ENCODE measurements at places on chromosomes 5 and 9.

DNA sequence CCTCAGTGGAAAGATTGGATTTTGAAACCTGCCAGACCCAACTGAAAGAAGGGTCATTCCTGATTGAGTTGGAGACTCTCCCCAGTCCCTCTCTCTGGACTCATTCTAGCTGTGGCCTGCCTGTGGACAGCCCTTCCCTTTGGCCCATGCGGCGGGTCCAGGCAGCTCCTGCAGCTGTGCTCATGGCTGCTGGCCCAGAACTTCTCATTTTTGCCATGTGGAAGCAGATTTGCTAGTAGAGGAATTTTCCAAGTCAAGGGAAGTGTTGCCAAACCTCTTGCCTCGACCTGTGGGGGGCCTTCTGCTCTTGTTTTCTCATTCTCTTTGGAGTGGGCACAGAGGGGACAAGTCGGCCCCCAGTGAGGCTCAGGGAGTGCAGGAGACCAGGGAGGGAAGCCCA is 89.2 kb downstream of the ANKRD33B start:
- no peak for DNase-seq

DNA sequence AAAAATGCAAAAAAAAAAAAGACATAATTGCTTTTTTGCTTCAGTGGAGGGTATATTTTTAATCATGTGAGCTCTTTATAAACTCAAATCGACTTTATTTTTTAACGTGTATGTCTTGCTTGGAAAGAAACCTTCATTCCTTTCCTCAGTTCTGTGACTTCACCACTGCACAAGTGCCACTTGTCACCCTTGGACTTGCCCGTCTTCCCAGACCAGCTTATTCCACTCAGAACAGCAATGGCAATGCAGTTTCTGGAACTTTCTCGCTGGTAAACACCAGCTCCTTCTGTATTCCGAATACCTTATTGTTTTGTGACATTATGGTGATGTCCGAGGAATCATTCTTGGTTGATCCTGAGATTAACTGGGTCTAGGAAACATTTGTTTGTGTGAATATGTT is 440.5 kb upstream of the ADAMTS16 start:
- no peak for DNase-seq

DNA sequence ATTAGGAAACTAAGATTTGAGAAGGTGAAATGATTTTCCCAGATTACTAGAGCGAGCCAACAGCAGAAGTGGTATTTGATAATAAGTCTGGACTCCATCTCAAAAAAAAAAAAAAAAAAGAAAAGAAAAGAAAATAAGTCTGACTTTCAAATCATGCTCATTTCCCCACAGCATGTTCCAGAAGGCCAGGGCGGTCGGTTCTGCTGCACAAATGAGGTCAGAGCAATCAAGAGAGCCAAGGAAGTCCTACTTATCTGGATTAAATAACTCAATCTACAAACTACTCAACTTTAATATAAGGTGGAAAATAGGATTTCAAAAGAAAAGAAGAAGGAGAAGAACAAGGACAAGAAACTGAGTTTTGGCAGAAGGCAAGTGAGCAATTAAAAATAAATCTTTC is 130.4 kb upstream of the RASA1 start:
- DNase-seq: no peak

DNA sequence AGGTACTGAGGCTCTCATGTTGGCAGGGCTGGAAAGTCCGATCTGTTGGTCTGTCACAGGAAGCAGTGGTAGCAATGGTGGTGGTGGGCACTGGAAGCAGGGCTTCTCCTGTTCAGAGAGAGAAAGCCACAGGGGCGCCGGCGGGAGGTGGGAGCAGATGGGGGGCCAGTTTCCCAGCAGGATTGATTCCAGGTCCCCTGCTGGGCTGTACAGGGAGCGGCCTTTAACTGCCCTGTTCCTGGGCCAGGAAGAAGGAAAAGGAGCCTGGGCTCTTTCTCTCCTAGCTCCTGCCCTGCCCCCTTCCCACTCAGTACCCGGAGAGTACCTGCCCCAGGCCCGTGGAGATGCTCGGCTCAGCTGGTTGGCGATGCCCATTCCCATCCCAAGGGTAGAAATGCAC is 2.6 kb upstream of the DAB2IP start:
- no peak for DNase-seq

GRCh38 chr5:132591145-132591544 is 34.4 kb downstream of the RAD50 start:
- DNase-seq: no peak

- no peak for DNase-seq
These were observed 45.8 kb downstream of the THOC3 start for GRCh38 chr5:175922192-175922885.

DNA sequence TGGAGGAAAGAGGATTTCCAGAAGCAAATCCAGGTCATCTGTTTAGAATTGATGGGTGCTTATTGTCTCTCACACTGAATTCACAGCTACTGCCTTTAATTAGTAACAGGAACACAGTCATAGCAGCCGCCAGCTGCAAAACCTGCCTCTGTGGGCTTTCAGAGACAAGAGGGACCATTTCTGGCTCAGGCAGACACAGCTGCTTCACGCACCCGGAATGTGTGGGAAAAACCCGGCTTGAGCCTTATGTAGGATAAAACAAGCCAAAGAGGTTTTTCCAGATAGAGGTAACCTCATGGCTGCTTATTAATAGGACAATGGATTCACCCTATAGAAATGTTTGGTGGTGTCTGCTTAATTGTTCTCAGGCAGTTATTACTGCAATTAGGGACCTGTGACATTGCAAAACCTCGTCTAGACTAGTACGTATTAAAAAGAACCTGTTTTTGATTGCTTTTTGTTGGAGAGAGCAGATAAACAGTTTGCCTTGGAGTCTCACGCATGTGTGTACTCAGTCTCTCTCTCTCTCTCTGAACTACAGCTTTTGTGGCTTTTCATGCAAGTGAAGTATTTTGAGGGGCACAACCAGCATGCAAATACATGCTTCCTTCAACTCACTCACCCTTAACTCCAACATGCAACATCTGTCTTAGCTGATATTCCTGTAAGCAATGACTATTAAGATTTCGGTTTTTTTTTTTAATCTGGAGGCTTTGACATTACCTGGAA is 302.7 kb downstream of the PLK2 start:
- no peak for DNase-seq

GRCh38 chr9:752681-753200 is 88.8 kb upstream of the DMRT1 start:
- no peak for DNase-seq

GRCh38 chr5:1522601-1523479 is 920 bp downstream of the LPCAT1 start:
- DNase-seq: no peak

GRCh38 chr5:110517396-110517795 is 209.1 kb downstream of the TMEM232 start:
- DNase-seq: no peak

DNA sequence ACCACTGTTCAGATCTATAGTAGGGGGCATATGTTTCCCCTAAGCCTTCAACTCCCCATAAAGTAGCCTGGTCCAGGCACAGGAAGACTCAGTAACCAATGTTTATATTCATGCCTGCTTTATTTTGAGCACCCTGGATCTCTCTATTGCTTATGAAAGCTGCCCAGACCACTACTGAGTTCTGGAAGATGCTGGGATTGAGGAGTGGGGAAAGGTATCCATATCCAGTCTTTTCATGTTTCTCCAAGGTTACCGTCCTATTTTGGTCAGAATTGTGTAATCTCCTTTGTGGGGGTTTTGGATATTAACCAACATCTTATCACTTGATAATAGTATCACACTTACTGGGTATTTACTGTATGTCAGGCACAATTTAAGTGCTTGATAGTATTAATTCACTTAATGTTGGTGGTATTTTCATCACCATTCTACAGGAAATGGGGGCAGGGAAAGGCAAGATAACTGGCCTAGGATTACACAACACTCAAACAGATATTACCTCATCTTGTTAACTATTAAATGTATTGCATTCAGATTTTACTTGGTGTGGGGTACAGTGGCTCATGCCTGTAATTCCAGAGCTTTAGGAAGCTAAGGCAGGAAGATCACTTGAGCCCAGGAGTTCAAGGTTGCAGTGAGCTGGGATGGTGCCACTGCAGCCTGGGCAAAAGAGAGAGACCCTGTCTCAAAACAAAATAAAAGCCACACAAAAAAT is 36.3 kb downstream of the RUSC2 start:
- DNase-seq: no peak

GRCh38 chr5:685262-686171 is 7.6 kb downstream of the TPPP start:
- DNase-seq: no peak

- DNase-seq: no peak
These were observed 78.6 kb downstream of the SPRY4 start for GRCh38 chr5:142246258-142246657.

GRCh38 chr5:96004087-96004486 is 42.4 kb upstream of the ELL2 start:
- no peak for DNase-seq

DNA sequence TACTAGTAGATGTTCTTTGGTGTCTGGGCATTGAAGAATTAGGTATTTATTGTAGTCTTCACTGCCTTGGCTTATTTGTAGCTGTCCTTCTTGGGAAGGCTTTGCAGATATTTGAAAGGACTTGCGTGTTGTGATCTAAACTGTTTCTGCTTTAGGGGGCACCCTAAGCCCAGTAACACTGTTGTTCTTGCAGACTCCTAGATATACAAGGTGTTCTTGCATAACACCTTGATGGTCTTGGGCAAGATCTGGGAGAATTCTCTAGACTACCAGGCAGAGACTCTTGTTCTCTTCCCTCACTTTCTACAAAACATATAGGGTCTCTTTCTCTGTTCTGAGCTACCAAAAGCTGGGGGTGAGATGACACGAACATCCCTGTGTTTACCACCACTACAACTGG is 179.1 kb downstream of the FAM170A start:
- DNase-seq: no peak

GRCh38 chr5:93330506-93330905 is 250.5 kb downstream of the NR2F1-AS1 start:
- DNase-seq: no peak

DNA sequence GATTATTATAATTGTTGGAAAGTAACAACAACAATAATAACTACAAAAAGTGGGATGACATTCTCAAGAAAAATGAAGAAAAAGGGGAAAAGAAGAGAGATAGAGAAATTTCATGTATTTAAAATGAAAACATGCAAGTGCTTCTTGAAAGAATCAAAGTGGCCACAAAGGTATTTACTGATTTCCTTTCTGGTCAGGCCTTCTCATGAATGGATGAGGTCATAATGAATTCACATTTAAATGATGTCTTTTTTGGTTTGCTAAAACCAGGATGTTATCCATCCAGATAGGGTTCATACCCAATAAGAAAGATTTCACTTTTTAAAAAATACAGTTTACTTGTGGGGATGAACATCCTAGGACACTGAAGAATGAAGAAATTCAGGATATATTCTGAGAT is 446.4 kb upstream of the PTGER4 start:
- DNase-seq: no peak

DNA sequence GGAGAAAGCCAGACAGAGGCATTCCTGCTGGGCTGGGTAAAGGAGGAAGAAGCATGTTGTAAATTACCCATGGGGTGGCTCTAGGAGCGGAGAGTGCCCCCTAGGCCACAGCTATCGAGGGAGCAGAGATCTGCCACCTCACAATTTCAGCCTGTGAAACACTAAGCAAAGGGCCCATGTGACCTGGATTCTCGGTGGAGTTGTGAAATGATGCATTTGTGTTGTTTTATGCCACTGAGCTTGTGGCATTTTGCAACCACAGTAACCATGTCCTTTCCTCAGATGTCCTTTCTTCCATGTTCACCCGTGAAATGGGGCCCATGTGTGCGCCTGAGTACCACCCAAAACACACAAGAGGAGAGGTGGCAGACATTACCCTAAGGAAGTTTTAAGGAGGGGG is 159.3 kb downstream of the SYK start:
- no peak for DNase-seq

GRCh38 chr5:61167382-61167781 is 5.1 kb upstream of the SMIM15 start:
- DNase-seq: no peak

DNA sequence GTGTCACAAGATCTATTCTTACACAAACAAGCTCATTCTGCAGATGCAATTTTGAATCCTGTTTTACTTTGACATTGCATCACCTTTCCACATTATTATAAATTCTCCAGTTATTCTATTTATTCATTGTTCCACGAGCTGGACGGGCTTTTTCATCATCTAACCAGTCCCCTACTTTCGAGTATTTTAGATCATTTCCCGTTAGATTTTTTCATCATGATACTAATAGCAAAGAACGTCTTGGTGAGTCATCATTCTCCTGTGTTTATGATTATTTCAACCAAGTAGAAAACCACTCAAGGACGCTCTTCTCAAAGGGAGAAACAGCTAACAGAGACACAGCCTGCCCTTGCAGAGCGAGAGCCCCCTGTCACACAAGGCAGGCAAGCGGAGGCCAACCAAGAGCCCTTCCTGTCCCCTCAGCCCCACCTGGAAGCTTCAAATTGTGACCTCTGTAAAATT is 15.1 kb downstream of the BBLN start:
- DNase-seq: no peak

DNA sequence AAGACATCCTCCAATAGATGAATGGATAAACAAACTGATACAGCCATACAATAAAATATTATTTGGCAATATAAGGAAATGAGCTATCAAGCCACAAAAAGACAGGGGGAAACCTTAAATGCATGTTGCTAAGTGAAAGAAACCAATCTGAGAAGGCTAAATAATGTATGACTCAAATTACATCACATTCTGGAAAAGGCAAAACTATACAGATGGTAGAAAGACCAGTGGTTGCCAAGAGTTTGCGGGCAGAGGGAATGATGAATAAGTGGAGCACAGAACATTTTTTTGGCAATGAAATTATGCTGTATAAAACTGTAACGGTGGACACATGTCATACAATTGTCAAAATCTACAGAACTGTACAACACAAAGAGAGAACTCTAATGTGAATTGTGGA is 63.3 kb downstream of the CSF2 start:
- DNase-seq: no peak

DNA sequence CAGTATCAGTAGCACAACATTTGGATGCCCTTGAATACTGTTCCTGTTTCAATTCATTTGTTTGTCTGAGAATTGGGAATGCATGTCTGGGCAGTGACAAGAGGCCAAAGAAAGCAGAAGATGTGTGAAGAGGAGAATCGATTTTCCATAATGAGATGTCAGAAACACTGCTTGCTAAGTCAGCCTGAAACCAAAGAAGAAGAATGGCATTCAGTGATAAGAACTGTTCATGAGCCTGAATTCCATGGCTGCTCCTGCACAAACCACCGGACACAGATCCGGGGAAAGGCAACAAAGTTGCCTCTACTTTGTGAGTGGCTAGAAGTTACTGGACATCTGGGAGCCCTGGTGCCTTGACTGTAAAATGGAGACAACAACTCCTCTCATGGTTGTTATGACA is 207.2 kb upstream of the RASEF start:
- no peak for DNase-seq

GRCh38 chr5:126020770-126021169 is 402.4 kb upstream of the GRAMD2B start:
- no peak for DNase-seq

- no peak for DNase-seq
These were observed 11.6 kb upstream of the CRB2 start for GRCh38 chr9:123344192-123344949.

- DNase-seq: no peak
These were observed 58.3 kb downstream of the PIK3R1 start for GRCh38 chr5:68273717-68274409.

- no peak for DNase-seq
These were observed 187.1 kb upstream of the SPEF2 start for GRCh38 chr5:35430381-35431162.
